ENCODE measurements at places on chromosomes 4 and X.

DNA sequence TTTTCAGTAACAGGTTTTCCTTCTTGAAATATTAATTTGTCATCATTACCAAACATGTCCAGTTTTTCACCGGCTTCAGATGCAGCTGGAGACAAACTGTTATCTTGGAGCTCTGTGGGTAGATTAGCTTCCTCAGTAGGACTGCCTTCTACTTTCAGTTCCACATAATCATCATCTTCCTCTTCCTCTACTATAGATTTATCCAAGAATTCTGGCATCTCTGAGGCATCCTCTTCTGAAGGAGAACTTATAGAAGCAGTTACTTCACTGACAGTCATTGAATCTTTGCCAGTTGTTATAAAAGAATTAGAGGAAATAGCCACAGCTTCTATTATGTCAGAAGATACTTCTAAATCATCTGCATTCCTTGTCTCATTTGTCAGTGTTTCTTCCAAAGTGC, 162.9 kb downstream of the LRBA start:
- no peak for DNase-seq

DNA sequence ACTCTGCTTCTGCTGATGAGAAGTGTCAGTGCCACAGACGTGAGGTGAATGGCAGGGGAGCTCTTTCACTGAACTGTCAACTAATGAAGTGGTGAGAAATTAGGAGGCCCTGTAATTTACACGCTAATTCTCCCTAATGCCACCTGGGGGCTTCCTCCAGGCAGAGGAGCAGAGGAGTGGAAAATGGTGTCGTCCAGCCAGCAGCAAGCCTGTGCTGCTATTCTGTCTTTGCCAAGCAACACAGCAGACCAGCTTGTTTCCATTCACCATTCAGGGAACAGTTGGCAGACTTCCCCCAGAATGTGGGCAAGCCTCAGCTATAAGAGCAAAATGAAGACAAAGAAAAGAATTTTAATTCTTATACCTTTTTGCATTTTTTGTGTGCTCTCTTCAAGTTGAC, 245.2 kb upstream of the TET2 start:
- peak; percentile 29 for DNase-seq

DNA sequence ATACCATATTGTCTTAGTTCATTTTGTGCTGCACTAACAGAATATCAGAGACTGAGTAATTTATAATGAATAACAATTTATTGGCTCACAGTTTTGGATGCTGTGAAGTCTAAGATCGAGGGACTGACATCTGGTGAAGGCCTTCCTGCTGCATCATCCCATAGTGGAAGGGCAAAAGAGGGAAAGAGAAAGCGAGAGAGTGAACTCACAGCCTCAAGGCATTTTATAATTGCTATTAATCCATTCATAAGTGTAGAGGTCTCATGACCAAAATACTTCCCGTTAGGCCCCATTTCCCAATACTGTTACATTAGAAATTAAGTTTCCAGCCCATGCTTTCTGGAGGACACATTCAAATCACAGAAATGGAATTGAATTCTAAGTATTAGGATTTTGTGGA, 554.4 kb downstream of the TRAM1L1 start:
- no peak for DNase-seq

- no peak for DNase-seq
Measured at GRCh38 chr4:173211838-173212237, 43.2 kb downstream of the GALNT7 start.

DNA sequence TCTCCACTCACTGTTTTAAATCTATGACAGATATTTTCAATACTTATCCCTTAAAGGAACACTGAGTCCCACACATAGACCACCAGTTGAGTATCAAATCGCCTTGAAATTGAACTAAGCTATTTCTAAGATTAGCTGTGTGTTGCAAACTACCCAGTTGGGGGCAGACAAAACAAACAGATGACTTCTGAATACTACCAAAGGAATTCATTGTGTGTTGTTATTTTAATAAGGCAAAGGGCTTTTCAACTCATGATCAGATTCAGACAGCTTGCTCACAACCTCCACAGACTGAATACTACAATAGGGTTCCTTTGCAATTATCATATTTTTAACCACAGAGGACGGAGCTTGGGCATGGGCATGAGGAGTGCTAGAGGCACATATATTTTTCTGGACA, 283.0 kb upstream of the GPC4 start:
- peak; percentile 3 for DNase-seq

DNA sequence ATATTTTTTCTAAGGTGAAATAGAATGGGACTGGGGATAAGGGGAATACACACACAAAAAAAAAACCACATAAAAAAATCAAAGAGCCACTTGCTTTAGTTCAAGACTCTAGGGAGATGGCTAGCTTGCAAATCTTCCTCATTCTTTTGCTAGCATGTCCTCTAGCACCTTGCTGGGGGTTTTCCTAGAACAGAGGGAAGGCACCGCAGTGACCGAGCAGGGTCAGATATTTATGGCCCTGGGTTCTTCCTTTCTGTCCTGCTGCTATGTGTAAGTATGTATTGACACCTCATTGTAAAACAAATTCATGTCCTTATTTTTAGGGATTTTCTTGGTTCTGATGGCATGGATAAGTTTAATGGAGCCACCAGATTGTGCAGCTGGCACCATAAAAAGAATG, 81.2 kb downstream of the SHISA3 start:
- DNase-seq, result no peak

GRCh38 chr4:146450524-146450923, 71.2 kb downstream of the SLC10A7 start:
- no peak for DNase-seq

DNA sequence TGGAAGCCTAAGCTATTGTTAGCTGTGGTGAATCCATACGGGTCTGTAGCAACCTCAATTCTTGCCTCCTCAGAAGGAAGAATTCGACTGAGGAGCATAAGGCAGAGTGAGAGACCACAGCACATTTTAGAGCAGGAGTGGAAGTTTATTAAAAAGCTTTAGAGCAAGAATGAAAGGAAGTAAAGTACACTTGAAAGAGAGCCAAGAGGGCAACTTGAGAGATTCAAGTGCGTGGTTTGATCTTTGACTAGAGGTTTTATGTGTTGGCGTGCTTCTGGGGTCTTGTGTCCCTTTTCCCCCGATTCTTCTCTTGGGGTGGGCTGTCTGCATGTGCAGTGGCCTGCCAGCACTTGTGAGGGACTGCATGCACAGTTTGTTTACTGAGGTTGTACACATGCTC, 880.6 kb upstream of the INTU start:
- DNase-seq, result no peak

- no peak for DNase-seq
Measured at GRCh38 chr4:146369446-146369845, 152.3 kb downstream of the SLC10A7 start.

- no peak for DNase-seq
Measured at GRCh38 chr4:112895811-112896608, 153.4 kb upstream of the ANK2 start.

DNA sequence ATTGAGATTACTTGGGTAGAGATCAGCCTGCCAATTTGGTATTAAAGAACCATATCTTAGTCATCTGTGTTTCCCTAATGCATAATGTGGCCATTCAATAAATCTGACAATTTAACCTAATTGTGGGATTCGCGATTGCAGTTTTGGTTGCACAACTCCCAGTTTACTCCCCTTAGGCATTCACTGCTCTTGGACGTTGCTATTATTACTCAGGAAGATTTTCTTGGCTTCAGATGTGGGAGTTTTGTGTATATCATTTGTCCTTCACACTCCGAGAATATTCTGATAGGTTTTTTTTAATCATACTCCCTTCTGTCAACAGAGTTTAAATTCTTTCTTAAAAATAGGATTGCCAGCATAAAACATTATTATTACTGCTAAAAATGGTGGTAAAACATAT, 22.0 kb upstream of the TRPC3 start:
- no peak for DNase-seq

DNA sequence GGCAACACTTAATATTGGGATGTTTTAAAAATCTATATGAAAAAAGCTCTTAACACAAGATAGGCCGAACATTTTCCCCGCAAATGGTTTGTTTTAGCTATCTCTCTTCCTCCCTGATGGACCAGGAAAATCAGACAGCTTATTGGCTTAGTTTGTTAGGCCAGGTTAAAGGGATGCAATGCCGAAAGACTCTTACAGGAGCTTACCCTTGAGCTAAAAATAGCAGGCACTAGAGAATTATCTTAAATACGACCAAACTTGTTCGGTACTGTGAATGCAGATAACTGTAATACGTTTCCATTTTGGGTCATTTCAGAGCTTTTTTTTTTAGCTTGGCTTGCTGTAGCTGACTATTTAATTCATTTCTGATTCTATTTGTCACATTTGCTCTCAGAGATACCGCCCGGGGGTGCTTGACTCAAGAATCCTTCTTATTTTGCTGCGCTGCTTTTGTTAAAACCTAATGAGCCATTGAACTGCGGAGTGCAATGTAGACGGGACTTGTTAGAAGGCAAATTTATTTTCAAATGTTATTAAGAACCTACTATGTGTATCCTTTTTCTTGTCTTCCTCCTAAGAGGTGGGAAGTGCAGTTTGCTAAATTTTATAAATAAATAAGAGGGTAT, 23.3 kb downstream of the PPARGC1A start:
- no peak for DNase-seq

DNA sequence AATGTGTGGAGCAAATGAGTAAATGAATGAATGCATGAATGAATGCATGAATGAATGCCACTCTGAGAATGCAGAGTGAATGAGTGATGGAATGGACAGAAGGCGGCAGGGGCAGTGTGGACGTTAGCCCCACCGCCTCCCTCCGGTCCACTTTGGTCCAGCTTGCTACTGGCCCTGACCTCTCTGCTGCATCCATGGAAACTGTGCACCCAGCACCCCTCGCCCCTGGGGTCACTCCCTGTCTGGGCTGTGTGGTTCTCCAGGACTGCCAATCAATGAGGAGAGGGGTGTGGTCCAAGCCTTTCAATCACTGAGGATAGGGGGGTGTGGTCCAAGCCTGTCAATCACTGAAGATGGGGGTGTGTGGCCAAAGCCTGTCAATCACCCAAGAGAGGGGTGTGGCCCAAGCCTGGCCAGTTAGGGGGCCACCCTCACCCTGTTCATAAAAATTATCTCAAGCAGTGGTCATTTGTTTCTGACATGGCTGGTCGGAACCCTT, 39.2 kb upstream of the ASMTL start:
- DNase-seq, result no peak

DNA sequence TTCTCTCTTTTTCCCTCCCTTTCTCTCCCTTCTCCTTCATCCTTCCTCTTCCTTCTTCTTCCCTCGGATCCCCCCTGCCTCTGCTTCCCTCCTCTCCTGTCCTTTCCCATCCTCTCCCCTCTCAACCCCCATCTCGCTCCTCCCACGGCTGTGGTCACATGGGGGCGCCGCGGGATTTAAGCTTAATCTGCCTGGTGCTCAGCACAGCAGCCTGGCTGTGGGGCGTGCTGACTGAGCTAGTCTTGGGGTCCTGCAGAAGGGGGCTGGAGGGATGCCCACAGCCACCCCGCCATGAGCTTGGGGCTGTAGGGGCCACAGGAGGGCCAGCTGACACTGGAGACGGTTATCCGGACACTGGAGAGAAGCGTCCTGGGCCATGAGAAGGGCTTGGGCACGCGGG, 10.7 kb downstream of the SMIM10L2A start:
- DNase-seq, result no peak

DNA sequence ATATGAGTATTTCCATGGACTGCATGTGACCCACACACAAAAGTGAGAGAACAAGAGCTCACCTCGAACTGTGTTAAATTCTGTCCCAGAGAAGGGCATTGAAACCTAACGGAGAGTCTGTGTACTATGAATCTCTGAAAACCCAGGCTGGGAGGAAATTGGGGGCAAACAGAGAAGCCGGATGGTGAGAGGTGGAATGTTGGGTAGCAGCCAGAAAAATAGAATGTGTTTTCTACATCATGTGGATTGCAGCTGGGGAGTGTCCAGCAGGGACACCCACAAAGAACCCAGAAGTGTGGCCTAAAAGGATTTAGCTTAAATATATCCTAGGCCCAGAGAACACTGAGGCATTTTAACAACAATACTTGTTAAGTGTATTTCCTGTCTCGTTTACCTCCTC, 38.6 kb downstream of the MND1 start:
- no peak for DNase-seq

DNA sequence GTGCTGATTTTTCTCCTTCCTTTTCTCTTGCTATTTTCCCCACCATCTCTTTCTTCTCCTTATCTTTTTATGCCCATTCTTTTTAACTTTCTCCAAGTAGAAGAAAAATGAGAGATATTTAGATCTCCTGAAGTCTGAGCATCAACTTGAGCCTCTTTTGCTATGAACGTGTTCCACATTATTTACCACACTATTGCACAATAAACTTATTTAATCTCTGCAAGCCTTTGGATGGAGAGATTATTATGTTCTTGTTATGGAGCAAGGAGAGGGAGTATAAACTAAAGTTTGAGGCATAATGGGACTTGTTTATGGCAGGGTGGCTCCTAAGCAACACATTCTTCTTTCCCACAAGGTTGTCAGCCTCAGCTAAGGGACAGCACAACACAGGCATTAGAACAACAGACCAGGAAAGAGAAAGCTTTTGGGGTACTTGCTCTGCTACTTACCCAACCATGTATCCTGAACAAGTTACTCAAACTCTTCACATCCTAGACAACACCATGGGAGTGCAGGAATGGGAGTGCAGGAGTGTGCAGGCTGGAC, 365.5 kb upstream of the BOD1L1 start:
- DNase-seq, result no peak

GRCh38 chrX:38985375-38985774, 184.1 kb downstream of the MID1IP1 start:
- peak; percentile 1 for DNase-seq

DNA sequence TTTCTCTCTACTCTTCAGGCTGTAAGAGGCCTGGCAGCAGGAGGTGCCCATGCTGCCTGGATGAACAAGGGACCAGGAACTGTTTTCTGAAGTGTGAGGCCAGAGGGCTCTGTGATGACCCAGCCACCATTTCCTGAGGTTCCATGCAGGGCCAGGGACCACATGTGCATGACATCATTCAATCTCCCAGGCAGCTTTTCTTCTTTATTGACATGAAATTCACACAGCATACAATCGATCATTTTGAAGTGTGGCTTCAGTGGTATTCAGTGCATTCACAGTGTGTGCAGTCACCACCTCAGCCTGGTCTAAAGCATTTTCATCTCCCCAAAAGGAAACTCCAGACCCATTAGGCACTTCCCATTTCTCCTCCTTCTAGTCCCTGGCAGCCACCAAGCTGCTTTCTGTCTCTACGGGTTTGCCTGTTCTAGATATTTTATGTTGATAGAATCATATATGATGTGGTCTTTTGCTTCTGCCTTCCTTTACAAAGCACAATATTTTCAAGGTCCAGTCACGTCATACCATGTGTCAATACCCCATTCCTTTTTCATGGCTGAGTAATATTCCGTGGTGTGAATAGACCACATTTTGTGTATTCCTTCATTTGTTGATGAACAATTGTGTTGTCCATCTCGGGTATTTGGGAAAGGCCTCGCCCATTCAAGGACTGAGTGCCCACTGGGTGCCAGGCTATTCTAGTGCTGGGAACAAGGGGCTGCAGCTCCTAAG, 93.1 kb downstream of the PSAPL1 start:
- DNase-seq, result no peak

GRCh38 chr4:15427701-15428100, at the start of gene C1QTNF7:
TSS of gene C1QTNF7 (plus strand) at chr4:15428033. CDS start at chr4:15435744, 7,711 bp downstream.
- DNase-seq, result no peak

- peak; percentile 14 for DNase-seq
Measured at GRCh38 chrX:33434256-33435092, 223.1 kb upstream of the DMD start.

Measured in COR-L47 (cell line).